ENCODE measurements at places on chromosomes 2 and 18. TPM values are rescaled to one million over a fixed set of nuclear protein-coding genes. Genes with fewer than 3 reads are reported as not detected.

DNA sequence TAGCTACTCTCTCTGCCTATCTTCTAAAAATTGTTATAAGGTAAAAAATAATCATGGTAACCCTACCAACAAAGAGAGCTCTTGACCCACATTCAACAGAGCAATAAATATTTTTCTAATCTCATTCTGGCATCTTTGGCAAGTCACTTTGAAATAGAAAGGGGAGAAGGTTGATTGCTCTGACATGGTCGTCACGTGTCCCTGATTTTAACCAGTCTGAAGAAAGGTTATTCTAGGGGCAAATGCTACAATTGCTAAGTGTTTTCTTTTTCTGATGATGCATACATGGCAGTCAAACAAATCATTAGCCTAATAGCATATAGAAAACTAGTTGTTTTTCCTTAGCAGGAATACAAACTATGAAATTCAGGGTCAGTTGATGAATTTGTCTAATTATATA is 153.3 kb upstream of the MAP3K20 start:
- no peak for DNase-seq

DNA sequence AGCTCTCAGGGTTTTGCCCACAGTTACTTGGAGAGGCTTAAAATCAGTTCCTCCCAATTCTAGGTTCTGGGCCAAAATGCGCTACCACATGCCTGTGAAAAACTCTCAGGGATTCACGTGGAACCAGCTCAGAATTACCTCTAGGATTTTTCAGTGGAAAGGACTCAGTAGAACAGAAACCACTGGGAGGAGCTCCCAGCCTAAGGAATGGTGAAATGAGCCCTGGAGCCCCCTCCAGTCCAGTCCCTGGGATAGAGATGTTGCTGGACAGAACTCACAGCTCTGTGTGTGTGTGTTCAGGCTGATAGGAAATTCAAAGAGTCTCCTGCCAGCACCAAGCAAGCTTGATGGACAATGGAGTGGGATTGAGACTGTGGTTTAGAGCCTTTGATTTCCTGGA is 21.1 kb upstream of the SLC9A4 start:
- DNase-seq: no peak

DNA sequence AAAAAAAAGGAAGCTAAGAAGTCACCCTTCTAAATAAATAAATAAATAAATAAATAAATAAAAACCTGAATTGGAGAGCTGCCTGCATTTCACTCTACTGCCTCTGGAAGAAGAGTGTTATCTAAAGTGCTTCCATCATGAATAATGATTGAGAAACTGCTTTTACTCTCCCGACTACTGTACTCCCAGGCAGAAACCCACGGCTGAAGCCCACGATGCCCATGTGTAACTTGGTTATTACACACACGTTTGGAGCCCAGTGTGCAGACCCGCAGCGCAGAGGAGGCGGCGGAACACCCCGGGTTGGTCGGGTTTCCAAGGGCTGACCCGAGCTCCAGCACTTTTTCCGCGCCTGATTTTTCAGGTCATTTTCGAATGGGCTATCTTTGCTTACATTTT is 697 bp upstream of the SPATS2L start:
- peak; percentile 35 for DNase-seq

DNA sequence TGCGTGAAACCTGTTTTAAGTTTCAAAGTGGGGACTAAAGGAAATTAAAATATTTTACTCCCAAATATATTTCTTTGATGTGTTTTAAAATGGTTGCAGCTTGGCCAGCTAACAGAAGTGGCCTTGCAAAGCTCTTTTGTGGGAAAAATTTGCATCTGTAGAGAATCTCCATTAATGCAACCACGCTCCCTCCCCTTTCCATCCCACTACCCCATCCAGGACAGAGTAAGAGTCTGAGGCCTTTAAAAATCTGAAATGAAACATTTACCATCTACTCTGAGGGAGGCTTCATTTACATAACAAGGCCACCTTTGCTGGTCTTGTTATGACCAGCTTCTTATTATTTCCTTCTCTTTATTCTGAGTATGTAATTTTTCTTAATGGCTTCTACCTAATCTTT is 63.5 kb downstream of the STAT4 start:
- no peak for DNase-seq

The SPAST gene
- total RNA-seq: 34.6 TPM

DNA sequence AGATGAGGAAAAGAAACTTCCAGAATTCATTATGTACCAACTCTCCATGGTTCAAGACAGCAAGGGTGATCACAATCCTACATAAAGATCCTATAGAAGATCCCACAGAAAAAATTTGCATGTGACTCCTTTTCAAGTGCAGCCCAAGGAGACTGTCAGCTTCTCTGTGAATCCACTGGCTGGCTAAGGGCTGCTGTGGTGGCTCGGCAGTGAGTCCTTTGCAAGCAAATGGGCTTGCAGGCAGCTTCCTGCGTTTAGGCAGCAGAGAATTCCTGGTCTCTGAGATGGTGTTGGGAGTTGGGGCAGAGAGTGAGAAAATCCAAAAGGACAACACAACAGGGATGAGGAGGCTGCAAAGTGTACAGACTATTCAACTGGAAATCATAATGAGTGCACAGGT is 43.4 kb downstream of the NABP1 start:
- DNase-seq: no peak

- no peak for DNase-seq
These were observed 746.1 kb upstream of the DDX18 start for GRCh38 chr2:117068371-117068770.

The VSNL1 gene
- total RNA-seq: 1.7 TPM

GRCh38 chr18:71485611-71486010 is 1058.5 kb downstream of the CBLN2 start:
- no peak for DNase-seq

DNA sequence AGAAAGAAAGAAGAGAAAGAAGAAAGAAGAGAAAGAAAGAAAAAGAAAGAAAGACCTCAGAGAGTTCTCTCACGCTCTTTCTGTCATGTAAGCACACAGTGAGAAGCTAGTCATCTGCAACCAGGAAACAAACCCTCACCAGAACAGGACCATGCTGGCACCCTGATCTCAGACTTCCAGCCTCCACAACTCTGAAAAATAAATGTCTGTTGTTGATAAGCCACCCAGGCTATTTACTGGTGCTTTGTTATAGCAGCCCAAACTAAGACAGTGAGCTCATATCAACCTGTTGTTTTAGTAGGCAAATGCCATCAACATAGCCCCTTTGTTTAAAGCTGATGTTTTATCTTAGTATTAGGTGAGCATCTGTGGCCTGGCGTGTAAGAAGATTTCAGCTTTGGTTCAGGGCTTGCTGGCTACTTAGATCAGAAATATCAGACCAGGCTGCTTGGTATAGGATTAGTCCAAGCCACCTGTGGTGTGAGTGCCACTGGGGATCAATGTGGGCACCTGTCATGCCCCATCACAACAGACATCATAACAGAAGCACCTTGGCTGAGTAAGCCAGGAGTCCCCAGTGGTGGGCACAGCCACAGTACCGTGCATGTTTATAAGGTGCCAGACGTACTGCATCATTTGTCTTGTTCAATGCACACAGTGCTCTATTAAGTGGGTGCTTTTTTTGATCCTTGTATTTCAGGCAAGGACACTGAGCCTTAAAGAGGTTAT is 94.4 kb downstream of the LBH start:
- no peak for DNase-seq

The TMEM198 gene
- total RNA-seq: 16.4 TPM

DNA sequence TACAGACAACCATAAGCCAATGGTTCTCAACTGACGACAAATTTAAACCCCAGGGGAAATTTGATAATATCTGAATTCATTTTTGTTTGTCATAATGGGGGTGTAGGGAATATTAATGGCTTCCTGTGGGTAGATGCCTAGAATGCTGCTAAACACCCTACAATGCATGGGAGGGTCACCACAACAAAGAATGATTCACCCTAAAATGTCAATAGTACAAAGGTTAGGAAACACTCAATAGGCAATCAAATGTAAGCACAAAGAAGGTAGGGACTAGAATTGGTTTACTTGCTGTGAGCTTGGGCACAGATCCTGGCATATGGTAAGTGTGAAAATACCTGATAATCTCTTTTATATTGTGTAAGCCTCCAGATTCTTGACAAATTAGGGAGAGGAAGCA is 20.1 kb upstream of the FANCL start:
- DNase-seq: no peak

GRCh38 chr2:102235042-102235473 is 48.2 kb downstream of the IL1RL2 start:
- DNase-seq: no peak

The CDKL4 gene
- 0.75 TPM for total RNA-seq

DNA sequence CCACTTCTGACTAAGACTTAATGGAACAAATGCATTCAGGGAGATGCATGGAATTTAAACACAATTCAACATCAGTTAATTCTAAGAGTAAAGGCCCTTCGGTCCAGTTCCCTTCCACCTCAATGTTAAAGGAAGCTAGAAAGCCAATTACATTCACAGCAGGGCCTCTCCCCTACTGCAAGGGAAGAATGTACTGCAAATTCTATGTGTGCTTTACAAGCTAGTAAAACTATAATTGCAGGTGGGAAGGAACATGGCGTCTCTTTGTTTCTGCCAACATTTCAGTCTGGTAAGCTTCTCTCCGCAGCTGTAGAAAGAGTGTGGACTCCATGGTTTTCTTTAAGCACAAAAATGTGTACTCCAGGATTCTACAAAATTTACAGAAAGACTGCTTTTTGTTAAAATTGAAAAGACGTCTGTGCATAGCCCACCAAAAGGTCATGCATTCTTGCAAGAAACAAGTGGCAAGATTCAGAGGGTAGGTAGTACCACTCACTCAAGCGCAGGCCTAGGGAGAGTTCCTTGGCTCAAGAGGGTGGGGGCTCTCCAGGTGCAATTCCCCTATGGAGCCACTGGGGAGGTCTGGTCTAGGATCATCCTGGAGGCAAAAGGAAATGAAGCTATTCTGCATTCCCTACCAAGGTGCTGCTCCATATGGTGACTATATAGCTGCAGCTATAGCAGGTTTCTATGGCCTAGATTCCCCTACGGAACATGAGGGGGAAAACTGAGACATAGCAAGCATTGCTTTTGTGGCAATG is 127.0 kb upstream of the FZD5 start:
- DNase-seq: no peak

DNA sequence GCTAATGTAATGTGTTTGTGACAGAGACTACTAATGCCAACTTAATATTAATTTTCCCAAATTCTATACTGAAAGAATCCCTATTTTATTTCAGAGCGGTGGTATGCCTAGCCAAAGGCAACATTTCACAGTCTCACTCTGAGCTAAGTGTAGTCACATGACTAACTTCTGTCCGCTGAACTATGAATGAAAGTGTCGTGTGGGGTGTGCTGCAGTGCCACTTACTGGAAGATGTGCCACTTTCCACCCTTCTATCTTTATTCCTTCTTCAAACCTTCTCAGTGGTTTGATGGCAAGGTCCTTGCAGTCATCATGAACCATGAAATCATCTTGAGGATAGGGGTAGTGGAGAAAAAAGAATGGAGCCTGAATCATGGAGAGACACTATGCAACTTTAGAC is 47.3 kb upstream of the C1D start:
- DNase-seq: no peak

- DNase-seq: no peak
These were observed 179.1 kb upstream of the SH3BP4 start for GRCh38 chr2:234772733-234773060.

The AQP12A gene
- total RNA-seq: not detected

DNA sequence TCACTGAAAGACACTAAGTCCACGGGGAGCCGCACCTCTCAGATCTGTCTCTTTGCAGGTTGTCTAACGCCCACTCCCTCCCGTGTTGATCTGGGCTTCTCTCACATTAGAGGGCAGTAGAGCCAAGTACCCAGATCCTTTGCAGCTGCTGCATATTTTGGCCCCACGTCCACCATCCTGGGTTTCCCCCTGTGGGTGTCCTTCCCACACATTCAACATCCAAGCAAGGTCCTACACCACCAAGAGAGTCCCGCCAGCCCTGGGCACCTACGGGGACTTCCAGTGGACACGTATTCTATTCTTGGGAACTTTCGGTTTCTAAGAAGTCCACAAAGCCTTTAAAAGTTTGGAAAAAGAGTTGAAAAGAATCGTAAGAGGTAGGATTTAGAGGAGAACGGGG is 116.6 kb downstream of the ATL2 start:
- no peak for DNase-seq
